RWPE2 (cell line): ENCODE measurements at places on chromosomes 6 and 20.
A peak's percentile ranks its signal among the peaks of the same experiment; 100 is the strongest.

- no peak for DNase-seq
Measured at GRCh38 chr6:31805939-31806469, 762 bp downstream of the LSM2 start.

- no peak for DNase-seq
Measured at GRCh38 chr6:133741375-133741861, 147.5 kb upstream of the TCF21 start.

GRCh38 chr6:34318499-34319470, 70.0 kb upstream of the SMIM29 start:
- DNase-seq = no peak

- DNase-seq = no peak
Measured at GRCh38 chr6:161057103-161058091, 65.8 kb downstream of the MAP3K4 start.

DNA sequence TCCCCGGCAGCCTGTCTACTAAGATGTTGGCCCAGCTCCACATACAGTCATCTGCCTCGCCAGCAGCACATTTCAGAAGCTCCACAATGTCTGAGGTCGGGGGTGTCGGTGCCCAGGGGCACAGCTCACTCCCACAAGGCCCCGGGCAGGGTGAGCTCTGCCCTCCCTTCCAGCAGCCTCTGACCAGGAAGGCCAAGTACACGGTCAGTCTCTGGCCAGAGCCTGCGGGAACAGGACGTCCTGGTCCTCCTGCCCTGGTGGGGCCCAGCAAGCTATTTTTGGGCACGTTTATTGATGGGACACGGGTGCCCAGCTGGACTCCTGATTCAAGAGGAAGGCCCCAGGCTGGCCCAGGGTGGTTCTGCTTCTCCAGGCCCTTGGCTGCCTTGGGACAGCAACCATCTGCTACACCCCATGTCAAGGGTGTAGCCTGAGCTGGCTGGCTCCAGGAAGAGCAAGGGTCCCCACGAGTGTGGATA, 114.9 kb upstream of the PTPN1 start:
- DNase-seq = peak; percentile 82

DNA sequence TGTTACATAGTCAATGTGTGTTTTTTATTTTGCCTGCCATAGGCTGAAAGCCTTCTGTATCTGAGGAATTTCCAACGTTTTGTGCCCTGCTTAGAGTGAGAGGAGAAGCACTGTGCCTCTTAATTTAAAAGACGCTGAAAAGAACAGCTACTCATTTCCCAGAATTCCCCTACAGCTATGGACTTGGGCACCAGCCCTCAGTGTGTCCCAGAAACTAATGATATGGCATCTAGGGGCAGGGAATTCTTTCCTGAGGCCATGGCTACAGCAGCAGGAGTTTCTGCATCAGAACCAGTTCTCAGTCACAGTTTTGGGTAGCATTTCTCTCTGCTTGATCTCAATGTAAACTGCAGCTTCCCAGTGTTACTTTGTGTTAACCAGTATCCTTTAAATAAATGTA, 20.2 kb downstream of the OPN5 start:
- no peak for DNase-seq

DNA sequence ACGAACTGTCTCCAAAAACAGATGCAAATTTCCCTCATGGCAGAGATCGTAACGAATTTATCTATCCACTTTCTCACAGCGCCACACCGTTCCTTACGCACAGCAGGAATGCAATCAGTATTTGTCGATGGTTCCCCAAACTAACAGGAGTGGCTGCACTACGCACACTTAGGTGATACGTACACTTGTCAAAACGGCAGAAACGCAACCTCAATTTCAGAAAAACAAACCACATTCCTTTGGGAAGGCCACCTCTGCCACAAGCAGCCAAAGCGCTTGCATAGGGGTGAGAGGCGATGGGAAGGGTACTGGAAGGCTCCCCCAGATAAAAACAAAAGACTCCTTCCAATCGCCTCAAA, 638 bp downstream of the MDN1 start:
- no peak for DNase-seq

DNA sequence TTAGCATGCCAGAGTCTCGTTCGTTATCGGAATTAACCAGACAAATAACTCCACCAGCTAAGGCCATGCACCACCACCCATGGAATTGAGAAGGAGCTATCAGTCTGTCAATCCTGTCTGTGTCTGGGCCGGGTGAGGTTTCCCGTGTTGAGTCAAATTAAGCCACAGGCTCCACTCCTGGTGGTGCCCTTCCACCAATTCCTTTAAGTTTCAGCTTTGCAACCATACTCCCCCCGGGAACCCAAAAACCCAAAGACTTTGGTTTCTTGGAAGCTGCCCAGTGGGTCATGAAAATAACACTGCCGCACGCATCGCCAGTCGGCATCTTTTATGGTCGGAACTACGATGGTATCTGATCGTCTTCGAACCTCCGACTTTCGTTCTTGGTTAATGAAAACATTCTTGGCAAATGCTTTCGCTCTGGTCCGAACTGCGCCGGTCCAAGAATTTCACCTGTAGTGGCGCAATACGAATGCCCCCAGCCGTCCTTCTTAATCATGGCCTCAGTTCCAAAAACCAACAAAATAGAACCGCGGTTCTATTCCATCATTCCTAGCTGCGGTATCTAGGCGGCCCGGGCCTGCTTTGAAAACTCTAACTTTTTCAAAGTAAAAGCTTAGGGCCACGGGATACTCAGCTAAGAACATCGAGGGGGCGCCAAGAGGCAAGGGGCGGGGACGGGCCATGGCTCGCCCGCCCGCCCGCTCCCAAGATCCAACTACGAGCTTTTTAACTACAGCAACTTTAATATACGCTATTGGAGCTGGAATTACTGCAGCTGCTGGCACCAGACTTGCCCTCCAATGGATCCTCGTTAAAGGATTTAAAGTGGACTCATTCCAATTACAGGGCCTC, 1958.5 kb upstream of the DEFB115 start:
- DNase-seq = peak; percentile 62

GRCh38 chr6:106525882-106526275, 103.4 kb downstream of the RTN4IP1 start:
- DNase-seq = no peak
